Brain (organoid and tissue), 16 donors: ENCODE measurements at places on chromosomes 3 and 15.

GRCh38 chr3:132870541-132870940 is 148.3 kb upstream of the NPHP3 start:
- DNase-seq: no peak

GRCh38 chr3:138687236-138687635 is 78.7 kb downstream of the FAIM start:
- no peak for DNase-seq

DNA sequence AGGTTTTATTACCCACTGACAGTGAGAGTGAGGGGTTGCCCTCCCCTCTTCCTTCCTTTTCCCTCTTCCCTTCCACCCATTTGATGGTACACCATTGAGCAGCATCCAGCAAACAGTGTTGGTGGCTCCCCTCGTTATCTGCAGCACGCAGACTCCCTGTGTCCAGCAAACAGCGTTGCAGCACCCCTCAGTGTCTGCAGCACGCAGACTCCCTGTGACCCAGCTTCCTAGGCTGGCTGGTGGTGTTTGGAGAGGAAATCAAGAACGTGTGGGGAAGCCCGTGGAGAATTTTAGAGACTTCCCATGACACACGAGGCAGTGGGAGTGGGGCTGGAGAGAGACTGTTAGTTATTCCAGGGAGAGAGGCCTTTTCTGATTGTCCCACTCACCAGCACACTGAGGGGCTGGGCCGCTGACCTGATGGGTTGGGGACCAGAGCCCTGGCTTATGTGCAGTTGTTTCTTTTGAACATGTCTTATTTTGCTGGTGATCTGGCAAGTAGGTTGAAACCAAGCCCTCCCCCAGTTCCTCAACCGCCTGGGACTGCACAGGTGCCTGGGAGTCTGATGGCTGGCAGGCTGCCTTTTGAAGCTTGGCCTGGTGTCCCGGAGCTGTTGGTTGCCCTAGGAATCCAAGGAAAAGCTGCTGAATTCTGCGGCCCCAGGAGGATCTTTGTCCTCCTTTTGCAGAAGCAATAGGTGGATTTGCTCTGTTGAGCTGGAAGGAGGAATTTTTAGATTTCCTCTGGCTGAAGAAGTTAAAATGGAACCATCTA is 19.0 kb downstream of the APBA2 start:
- DNase-seq: no peak

- DNase-seq: no peak
These were observed 70.2 kb downstream of the ARHGAP31 start for GRCh38 chr3:119364401-119364800.
